ENCODE measurements at places on chromosomes 6 and 20.

DNA sequence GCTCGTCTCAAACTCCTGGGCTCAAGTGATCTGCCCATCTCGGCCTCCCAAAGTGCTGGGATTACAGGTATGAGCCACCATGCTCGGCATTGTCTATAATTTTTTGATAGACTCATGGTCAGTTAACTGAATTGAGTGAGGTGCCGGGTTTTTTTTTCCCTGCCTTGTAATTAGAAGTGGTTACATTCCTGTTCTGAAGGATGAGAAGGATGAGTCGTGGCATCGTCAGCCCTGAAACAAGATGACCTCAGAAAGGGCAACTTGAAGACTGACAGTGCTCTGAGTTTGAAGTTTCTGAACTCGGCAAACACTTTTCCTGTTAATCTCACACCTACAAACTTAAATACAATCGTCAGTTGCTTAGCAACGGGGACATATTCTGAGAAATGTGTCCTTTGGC is 158.7 kb upstream of the PDE10A start:
- no peak for DNase-seq

DNA sequence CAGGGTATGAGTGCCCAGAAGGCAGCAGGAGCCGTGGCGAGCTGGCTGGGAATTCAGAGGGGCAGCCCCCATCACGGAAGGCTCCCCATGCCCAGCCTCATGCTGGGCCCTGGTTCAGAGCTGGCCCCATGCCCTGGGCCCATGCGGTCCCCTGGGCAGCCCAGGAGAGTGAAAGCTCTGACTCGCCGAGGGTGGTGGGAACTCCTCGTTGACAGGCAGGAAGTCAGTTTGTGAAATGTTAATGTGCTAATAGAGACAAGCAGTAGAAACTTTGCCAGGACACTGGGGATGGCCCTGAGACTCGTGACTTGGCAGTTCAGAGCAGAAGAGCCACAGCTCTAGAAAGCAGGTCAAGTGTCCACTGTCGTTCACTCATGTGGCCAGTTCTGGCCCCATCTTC is 353.0 kb downstream of the TAF4 start:
- DNase-seq = no peak

DNA sequence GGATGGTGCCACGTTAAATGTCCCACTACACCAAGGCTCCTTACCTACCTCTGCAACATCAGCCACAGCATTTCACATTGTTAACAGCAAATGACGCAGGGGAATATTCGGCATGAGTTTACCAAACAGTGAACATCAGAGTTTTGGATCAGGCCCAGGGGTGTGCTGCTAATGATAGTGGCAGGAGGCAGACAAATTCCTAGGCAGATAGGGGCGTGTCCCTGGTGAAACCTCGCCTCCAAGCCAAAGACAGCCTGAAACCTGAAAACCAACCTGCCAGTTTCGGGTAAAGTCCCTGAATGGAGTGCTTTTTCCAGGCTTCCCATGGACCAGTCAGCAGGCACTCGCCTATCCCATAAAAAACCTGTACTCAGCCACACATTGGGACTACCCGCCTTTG is 133.6 kb downstream of the SH3BGRL2 start:
- DNase-seq = no peak

DNA sequence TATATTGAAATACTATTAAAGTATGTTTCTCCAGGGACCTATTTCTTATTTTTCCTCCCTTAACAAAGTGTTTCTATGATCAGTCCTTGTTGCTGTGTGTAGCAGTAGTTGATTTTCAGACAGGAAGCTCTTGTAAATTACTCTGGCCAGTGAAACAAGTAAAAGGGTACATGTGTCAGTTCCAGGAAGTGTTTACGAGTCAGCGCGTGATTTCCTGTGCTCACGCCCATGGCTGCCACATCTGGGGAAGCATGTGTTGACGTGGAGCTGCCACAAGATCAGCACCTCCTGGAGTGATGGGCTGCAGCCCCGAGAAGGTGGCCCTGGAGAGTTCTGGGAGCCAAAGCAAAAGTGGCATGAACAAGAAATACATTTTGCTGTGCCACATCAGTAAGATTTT is 38.6 kb upstream of the GGTLC1 start:
- peak; percentile 44 for DNase-seq

DNA sequence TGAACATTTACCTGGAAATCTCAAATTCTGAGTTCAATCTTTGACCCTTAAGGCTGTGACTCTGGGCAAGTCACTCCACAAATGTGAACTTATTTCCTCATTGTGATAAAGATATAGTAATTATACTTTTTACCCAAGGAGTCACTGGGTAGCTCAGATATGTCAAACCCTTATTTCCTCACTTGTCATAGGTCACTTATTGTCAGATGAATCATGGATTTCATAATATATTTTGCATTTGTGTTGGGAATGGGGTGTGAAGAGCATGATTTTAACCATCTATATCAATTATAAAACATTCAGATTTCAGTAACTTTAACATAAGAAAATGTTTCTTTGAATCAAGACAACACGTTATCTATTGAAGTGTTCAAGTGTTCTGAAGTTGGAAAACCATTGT is 3.7 kb upstream of the CARMIL1 start:
- no peak for DNase-seq

DNA sequence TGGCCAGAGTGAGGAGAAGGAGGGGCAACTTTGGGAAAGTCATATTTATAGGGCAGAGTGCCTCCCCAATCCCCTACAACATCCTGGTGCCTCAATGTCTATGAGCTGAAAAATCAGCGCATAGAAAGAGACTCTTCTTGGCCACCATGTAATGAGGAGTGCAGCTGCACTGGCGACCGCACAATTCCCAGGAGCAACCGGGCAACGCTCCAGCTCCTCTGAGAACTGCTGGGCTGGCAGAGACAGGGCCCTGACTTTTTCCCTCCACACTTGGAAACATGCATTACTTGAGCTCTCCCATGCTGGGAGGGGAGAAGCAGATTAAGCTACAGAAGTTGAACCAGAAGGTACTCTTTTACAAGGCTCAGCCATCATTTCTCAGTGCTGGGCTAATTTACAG is 31.4 kb upstream of the MARCKS start:
- DNase-seq = no peak

GRCh38 chr6:2186516-2186915 is 58.9 kb downstream of the GMDS start:
- DNase-seq = no peak

DNA sequence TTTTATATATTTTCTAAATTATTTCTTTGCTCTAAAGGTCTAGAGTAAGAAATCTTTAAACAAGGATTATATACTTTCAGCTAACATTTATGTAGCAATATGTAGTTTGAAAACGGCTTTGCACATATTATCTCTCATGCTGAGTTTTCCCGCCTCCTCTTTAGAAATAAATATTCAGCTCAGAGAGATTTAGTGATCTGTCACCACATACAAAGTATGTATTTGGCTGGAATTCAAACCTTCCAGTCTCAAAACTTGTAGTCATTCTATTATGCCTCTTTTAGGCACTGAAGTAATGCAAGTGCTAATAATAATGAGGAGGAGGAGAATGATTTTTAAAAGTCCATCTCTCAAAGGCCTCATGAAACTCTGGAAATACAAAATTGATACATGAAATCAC is 525.0 kb downstream of the GRIK2 start:
- DNase-seq = no peak

DNA sequence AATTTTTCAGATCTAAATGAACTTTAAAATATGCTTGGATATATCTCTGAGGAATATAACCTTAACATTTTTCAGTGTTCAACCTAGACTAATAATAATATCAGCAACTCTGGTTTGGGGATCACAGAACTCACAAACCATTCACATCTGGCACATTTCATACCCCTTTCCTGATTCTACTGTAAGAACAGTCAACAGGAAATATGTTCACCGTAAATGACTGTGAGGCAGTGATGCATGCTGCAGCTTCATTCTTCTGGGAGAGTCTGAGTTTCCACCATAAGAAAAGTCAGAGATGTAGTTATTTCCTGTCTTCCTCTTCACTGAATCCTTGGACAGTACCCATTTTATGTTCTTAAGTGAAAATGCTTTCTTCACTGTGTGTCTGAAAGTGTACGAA is 134.2 kb upstream of the IFNGR1 start:
- no peak for DNase-seq

DNA sequence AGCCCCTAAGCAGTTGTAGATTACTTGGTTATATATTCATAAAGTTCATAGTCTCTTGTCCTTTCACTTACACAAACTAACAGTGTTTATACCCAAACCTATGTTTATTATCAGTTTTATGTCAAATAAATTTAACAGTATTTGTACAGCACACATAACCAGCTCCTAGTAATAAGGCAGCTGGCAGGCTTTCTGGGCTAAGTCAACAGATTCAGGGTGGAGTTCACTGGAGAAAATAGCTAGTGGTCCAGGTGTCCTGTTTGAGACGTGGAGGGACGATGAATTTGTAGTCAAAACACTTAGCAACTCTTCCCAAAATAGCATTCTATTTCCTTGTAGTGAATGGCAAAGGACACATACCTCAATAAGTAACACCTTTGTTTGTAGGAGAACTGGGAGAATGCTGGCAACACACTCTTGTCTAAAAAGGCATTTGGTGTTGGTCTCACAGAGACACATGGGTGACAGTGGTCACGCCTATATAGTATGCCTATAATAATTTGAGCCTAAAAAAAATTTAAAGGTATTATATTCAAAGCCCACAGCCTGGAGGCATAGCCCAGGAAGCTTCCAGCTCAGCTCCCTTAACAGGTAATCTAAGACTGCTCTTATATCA is 156.4 kb upstream of the CARMIL1 start:
- DNase-seq = no peak

DNA sequence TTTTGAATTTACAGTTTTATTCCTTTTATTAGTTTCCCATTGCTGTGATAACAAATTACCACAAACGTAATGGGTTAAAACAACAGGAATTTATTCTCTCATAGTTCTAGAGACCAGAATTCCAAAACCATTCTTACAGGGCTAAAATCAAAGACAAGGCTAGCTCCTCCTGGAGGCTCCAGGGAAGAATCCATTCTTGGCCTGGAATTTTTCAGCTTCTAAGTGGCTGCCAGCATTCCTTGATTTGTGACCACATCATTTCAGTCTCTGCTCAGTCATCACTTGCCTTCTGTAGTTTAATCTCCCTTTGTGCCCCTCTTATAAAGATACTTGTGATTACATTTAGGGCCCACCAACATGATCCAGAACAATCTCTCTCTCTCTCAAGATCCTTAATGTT is 897 bp upstream of the SEL1L2 start:
- DNase-seq = no peak

DNA sequence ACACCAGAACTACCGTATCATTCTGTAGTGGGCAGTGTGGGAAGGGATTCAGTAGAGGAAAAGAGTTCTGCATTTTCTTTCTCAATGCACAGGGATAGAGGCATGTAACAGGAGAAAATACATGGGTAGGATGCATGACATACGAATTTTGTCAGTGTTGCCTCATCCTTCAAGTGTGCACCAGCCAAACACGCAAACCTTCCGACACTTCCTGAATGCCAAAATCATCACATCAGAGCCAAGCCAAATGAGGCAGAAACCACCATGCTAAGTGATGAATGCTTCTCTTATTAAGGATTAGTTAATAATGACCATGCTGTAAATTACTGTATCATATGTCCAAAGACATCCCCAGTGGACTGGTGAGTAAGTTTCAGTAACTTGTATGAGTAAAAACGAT is 27.3 kb downstream of the RAMACL start:
- no peak for DNase-seq

GRCh38 chr6:159887146-159887545 is 3.6 kb upstream of the MAS1 start:
- no peak for DNase-seq

DNA sequence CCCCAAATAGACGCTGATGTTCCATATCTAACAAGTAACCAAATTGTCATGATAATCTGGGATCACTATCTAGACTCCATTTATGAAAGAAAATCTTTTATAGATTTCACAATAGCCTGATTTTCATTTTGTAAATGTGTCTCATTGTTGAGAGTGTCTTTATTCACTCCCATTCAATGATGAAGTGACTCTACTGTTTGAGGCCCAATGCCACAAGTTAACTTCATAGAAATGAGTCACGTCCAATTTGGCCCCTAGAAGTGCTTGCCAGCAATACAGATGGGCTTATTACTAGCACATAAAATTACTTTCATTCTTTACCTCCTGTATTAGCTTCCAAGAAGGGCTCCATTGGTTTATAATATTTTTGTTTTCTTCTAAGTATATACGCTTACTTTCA is 6.3 kb downstream of the IPCEF1 start:
- no peak for DNase-seq

DNA sequence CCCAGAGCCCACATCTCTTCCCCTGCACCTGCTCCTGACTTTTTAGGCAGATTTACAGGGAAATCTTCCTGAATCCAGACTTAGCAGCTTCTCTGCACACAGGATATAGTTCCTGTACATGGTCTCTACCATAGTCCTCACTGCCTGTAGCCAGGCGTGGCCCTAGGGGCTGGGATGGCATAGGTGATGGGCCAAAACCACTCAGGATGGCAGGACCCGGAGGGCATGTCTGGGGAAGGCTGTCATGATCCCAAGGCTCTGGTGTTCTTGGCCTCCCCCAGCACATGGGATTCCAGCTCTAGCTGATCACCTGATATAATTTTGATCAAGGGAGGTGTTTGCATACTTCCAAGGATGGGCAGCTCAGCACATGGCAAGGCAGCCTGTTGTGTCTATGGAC is 58.0 kb downstream of the TOX2 start:
- no peak for DNase-seq

DNA sequence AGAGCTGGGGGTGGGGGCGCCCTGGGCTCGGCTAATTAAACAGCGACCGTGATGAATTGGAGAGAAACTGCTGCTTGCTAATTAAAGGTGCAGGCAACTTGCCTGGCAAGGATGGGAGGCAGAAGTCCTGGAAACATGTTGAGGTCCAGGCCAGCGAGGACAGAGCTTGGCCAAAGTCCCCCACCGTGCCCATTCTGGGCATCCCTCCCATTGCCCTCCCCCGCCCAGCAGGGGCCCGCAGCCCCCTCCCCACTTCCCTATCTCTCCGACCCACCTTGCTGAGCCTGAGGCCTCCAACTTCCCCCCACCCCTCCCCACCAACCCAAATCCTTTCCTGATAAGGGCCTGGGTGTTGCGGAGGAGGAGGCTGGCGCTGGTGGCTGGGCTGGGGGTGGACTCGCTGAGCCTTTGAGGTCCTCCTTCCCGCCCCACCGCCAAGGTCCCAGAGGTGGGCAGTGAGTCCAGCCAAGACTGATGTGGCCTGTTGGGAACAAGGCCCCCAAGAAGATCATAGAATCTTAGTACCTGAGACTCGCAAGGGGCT is 23.3 kb downstream of the C20orf203 start:
- DNase-seq = no peak

DNA sequence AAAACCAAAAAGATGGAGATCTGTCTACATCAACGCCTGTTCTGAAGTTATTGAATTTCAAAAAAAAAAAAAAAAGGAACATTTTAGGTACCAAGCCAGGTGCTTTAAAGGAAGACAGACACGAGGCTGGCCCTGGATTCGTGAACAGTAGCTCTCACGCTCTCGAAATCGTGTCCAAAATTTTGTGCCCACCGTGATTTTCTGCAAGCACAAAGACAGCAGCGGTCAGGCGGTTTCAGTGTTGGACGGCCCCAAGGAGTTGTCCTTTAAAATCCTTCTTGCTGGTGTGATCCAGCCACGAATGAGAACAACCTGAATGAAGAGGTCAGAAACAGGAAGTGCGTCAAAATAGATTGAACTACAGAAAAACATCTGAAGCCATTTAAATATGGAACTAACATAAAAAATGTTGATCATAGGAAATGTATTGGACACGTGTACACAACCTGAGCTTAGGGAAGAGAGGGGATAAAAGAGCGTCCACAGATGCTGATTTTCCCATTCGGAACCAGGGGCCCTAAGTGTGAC is 78.2 kb downstream of the THBS2 start:
- no peak for DNase-seq

GRCh38 chr6:47016909-47017308 is 25.2 kb downstream of the ADGRF1 start:
- no peak for DNase-seq

GRCh38 chr6:47151232-47151898 is 109.2 kb upstream of the ADGRF1 start:
- no peak for DNase-seq
